Stimulated activated naive CD4-positive, alpha-beta T cell treated with Interleukin-2 at 50 U/mL for 16 hours (primary cell): ENCODE measurements at places on chromosomes 12 and 14.

GRCh38 chr14:71116568-71117122 lies 209.4 kb downstream of the PCNX1 start:
- no peak for DNase-seq

- DNase-seq: no peak
Measured at GRCh38 chr12:3683670-3684069, 69.2 kb downstream of the CRACR2A start.

- DNase-seq: no peak
Measured at GRCh38 chr12:100393200-100393599, 36.3 kb downstream of the SLC17A8 start.

DNA sequence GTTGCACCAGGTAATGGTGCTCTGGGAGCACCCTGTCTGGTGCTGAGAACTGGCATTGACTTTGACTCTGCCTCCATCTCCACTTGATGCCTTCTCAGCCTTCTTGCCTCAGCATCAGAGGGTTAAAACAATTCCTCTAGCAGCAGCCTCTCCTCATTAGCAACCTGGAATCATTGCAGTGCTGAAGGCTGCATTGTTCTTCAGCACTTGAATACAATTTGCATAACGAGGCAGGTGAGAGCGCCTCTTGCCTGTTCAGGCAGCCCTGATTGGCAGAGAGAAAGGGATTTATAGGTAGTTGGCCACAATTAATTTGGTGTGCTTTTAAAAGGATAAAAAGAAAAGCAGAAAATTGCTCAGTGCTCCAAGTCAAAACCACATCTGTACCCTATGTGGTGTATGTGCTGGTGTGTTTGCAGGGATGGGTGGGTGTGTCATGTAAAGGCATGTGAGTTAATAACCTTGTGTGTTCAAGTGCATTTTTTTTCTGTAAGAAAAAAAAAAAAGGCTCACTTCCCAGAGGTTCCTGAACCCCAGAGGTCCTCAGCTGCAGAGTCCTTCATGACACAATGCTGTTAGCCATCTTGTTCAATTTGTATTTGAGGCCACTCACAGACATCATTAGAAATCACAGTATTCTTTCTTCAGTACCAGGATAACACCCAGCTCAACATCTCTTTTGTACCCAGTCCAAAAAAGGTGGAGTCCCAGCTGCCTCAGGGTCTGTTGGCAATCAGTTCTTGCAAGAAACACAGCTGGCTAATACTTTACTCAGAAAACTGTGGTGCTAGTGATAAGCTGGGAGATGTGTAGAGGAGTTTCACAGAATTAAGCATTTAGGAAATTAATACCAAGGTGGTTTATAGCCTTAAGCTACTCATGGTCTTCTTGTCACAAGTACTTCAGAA lies 385.6 kb downstream of the GRIN2B start:
- no peak for DNase-seq

GRCh38 chr12:109630815-109631214 lies 57.2 kb downstream of the MVK start:
- no peak for DNase-seq

DNA sequence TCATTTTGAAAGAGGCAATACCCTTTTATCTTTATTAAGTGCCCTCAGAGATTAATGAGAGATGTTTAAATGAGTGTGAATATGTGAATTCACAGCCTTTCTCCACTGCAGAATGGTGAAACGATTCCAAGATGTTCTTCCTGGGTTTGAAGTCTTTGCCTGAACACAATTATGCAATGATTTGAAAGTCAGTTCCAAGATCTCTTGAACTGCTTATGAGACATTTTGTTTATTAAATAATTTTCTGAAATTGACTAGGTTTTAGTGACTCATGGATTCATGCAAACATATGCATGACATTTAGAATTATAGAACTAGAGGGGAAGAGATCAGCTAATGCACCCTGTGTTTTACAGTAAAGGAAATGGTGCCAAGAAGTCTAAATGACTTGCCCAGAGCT lies 118.1 kb upstream of the SLC38A2 start:
- DNase-seq: no peak
